ENCODE measurements at places on chromosomes 11 and 22.
A peak's percentile ranks its signal among the peaks of the same experiment; 100 is the strongest.

DNA sequence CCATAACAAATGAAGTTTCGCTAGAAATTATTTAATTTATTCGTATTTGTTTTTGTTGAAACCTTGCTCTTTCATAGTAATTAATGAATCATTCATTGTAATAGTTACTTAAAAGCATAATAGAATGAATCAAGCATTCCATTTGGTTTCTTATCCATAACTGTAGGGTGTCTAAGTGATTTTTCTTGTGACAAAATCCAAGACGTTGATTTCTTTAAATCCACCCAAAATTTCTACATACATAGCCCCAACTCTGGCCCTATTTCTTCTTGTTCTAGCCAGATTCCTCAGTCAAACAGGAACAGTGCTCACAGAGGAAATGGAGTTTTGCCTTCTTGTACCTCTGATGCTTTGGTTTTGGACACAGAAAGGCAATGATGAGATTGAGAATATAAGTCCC, 25.5 kb downstream of the UBASH3B start:
- DNase-seq: no peak

GRCh38 chr11:47864901-47865300, 16.8 kb upstream of the NUP160 start:
- DNase-seq: no peak

GRCh38 chr11:28759311-28759710, 651.1 kb downstream of the METTL15 start:
- no peak for DNase-seq

- no peak for DNase-seq
Observed at GRCh38 chr11:93740031-93740729, 1.1 kb downstream of the TAF1D start.

DNA sequence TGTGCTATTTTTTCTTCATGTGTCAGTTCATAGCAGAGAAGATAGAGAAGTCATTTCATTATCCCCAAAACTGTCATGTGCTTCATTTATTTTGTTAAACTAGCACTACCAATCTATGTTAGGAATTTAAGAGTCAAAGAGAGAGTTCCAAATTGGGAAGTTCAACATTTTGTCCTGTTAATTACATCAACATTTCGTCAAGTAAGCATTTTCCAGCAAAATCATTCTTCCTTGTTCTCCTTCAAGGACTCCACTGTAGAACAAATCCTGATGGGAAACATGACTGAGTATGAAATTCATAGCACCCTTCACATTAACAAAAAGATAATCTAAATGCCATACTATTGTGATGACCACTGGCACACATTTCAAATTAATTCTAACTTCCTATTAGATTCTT, 59.1 kb downstream of the PACSIN2 start:
- DNase-seq: no peak

DNA sequence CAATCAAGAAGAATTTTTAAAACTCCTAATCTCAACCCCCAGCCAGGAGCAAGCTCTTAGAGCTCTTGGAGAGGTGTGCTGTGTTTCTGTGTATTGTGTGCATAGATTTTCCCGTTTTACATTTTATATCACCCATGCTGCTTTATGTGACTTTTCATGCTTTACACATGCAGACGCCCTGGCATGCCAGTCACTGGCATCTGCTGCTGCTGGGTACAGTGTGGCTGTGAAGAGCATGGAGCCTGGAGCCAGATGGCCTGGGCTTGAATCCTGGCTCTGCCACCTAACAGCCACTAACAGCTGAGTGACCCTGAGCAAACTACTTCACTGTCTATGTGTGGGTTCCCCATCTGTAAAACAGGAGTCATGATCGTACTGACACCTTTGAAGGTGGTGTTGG, 23.1 kb downstream of the POLR3H start:
- no peak for DNase-seq

- DNase-seq: no peak
Observed at GRCh38 chr11:113567867-113568544, 92.8 kb upstream of the DRD2 start.

GRCh38 chr11:128643661-128644317, 50.1 kb upstream of the FLI1 start:
- DNase-seq: no peak

DNA sequence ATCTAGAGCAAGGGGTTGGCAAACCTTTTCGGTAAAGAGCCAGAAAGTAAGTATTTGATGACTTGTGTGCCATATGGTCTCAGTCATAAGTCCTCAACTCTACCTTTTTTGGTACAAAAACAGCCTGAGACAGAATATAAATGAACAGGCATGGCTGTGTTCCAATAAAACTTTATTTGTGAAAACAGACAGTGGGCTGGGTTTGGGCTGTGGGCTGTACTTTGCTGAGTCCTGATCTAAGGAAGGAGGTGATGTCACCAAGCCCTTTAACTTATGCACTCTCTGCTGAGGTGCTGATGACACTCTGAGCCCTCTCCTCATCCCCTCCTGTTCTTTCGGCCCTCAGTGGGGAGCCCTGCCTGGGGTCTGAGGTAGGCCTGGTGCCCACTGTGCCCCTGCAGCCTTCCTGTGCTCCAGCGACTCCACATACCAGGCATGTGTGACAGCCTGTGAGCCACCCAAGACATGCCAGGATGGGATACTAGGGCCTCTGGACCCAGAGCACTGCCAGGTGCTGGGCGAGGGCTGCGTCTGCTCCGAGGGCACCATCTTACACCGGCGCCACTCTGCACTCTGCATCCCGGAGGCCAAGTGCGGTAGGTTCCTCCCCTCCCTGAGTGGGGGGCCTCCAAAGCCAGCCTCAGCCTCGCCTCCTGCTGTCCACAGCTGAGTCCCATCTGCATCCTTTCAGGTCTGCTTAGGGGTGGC, 85.9 kb upstream of the MYOD1 start:
- DNase-seq: no peak

- no peak for DNase-seq
Observed at GRCh38 chr22:43820651-43821305, 8.7 kb upstream of the EFCAB6 start.

DNA sequence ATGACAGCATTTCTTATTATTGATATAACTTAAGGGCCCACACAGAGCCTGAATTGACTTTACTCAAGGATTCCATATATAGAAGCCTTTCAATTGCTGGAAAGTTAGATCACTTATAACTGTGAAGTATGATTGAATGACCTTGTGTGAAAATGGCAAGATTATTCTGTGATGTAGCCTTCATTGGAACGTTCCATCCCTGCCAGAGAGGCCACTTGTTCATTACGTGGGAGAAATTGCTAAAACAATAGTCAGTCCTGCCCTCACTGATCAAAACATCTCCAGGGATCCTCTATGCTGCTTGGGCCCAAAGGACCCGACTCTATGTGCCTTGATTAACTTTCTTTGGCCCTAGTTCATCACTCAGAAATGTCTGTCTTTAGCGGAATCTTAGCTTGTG, 159.5 kb upstream of the BLID start:
- no peak for DNase-seq

GRCh38 chr11:21511835-21512440, 680.9 kb upstream of the ANO5 start:
- DNase-seq: no peak

DNA sequence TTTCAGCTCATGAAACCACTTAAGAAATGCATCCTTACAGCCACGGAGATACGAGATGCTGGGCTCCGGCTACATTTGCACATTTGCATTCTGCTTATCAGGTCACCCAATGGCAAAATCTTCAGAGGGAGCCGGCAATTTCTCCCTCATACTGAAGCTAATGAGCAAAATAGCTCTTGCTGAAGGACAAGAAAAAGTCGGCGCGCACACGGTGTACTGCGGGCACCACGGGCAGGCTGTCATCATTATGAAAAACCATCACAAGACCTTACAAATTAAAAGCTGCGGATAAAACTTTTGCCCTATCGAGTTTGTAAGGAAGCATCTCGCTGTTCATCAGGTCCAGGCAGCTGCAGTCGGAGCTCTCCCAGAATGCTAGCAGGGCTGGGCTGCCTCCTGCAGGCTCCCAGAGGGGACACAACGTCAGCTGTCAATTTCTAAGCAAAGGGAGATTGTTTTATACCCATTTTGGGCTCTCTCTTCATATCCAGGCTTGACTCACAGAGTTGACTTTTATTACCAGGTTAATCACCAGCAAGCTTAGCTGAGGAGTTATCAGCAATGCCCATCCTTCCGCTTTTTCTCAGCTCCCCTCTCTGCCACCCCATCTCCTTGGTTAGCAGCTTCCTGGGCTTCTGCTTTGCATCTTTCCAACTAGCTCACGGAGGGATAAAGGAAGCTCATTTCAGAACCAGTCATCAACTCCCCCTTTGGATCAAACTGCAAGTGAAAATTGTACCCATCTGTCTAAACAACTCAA, 375.1 kb downstream of the OPCML start:
- DNase-seq: peak; percentile 35

- DNase-seq: no peak
Observed at GRCh38 chr11:45664376-45665205, 831 bp downstream of the CHST1 start.

DNA sequence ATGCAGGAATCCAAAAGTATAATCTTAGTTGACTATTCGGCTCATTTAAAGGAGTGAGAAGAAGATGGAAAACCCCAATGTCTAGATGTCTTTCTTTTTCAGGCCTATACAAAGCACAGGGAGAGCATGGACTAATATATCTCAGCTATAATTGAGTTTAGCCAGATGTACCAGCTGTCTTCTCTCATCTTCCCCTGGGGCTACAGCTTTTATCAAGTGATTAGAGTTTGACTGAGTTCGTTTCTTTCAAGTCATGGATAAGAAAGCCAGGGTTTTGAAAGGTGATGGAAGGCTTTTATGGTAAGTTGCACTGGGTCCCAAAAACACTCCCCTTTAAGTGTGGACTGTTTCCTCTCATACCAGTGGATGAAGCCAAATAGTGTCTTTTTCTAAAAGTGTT, 1172.8 kb upstream of the TENM4 start:
- no peak for DNase-seq

DNA sequence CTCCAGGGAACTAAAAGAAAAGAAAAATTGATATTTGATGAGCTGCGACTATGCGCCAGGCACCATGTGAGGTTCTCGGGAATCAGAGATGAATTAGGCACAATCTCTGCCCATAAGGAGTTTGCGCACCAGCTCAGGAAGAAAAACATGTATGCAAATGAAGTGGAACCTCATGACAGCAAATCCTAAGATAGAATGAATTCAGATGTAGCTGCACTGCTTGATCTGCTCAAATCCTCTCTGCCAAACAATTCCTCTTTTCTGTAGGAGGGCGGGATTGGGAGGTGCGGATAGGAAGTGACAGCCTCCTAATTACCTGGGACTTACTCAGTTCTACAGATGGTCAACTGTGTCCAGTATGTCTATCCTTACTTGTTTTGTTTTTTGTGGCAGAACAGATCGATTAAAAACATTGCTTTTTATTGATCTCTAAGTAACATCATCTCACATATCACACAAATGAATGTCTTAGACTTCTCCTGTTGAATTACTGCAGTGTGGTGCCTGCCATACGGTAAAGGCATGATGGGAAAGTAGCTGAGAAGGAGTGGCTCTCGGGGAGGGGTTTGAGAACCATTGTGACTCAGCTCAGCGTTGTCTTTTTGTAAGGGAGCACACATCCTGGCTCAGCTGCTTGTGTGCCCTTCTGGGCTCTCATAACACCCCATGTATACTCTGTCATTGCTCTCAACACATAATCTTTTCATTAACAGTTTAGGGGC, 13.9 kb downstream of the CRTAM start:
- DNase-seq: peak; percentile 10

GRCh38 chr11:133251841-133252240, 280.5 kb downstream of the OPCML start:
- DNase-seq: no peak

GRCh38 chr11:1969035-1969434, 21.9 kb downstream of the MRPL23 start:
- no peak for DNase-seq

GRCh38 chr22:46007003-46007847, 30.3 kb upstream of the WNT7B start:
- no peak for DNase-seq

GRCh38 chr11:72352859-72353551, 81.3 kb downstream of the CLPB start:
- peak; percentile 9 for DNase-seq

GRCh38 chr11:10305262-10305963, 540 bp downstream of the ADM start:
- DNase-seq: no peak

- no peak for DNase-seq
Observed at GRCh38 chr11:83540728-83541127, 254.6 kb upstream of the CCDC90B start.

DNA sequence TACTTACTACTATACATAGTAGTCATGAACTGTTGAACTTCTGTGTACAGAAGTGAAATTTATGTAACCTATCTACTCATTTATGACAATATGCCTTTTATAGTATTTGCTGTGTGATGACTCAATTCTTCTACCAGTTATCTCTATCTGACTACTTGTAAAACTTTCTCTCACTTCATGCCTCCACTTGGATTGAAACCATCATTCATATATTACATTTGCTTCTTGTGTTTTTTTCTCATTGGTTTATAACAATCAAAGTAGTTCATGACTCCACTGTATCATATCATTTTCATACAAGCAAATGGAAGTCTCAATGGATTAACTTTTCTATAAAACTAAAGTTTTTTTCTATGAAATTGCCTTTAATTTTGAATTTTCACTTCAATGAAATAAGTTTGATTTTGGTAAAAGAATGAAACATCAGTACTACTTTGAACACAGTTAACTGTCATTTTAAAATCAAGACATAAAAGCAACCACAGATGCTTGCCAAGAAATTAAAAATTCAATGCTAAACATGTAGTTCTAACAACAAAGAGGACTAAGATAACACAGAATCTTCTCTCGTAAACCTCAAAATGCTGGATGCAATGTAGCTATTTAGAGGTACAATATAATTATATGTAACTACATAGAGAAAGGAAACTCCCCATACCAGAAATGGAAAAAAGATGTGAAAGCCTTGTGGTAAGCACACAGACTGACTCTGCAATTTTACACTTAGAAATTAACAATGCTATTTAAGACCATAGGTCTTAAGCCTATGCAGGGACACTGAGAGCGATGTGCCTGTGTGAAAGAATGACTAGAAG, 27.6 kb upstream of the EXPH5 start:
- no peak for DNase-seq

- no peak for DNase-seq
Observed at GRCh38 chr11:2565447-2566222, 120.8 kb downstream of the KCNQ1 start.

GRCh38 chr11:76654298-76654851, 16.2 kb downstream of the LRRC32 start:
- DNase-seq: no peak

DNA sequence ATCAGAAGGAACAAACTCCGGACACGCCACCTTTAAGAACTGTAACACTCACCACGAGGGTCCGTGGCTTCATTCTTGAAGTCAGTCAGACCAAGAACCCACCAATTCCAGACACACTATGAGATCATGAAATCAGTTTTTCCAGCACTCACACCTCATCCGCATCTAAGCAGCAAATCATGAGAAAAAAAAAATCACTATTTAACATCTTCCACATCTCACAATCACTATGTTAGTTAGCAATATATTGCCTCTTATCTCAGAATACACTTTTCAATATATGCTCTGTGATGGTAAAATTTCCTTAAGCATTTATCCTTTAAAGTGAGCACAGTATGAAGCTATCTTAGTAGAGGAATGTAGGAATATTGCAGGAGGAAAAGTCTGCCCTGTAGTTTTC, 328.7 kb downstream of the FAM181B start:
- no peak for DNase-seq

All from occipital lobe (tissue), 3 donors.